Activated CD4-positive, alpha-beta T cell treated with anti-CD3 and anti-CD28 coated beads, Interleukin-10, Interleukin-2, amounts not matched to agents 100 ng/mL and 50 ng/mL, durations not matched to agents 16 hours and 8 hours (primary cell): ENCODE measurements at places on chromosomes 1 and 21.

GRCh38 chr1:224592636-224593582, 23.2 kb upstream of the CNIH3 start:
- no peak for DNase-seq

DNA sequence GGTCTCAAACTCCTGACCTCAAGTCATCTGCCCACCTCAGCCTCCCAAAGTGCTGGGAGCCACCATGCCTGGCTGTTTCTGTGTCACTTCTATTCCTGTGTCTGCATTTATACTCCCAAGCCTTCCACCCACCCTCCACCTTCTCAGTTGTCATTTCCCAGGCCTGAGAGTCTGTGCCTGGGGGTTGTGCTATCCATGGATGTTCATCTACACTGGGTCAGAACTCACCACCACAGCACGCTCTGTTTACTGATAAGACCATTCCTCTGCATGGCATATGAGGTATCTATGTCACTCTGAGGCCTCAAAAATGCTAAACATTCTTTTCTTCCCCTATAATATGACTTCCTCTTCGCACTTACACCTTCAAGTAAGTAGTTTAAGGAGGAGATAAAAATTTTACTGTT, 6.1 kb downstream of the NENF start:
- DNase-seq: no peak

GRCh38 chr1:14910984-14911721, 242.4 kb upstream of the TMEM51 start:
- DNase-seq: no peak

DNA sequence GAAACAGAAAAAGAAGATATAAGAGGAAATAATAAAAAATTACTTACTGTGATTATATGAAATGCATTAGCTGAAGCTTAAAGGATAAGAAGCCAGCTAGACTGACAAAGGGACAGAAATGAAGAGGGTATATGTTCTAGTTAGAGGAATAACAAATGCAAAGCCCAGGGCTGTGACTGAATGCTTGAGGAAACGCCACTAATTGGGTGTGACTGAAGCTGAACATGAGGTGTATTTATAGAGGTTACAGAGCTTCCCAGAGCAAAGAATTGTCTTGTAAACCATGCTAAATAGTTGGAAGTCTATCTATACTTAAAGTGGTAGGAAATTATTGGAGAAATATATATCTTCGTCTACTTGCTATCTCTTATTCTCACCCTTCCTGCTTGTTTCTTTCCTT, 77.7 kb upstream of the PLPPR5 start:
- DNase-seq: no peak

DNA sequence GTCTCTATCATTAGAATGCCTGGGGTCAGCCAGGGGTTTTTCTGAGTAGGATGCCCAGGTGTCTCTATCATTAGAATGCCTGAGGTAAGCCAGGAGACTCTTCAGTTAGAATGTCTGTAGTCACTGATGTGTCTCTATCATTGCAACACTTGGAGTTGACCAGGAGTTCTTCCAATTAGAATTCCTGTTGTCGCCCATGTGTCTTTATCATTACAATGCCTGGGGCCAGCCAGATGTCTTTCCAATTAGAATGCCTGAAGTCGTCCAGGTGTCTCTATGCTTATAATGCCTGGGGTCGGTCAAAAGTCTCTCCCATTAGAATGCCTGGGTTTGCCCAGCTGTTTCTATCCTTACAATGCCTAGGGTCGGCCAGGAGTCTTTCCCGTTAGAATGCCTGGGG, 55.8 kb downstream of the RNF187 start:
- DNase-seq: no peak

GRCh38 chr1:108847494-108847893, 9.4 kb downstream of the AKNAD1 start:
- no peak for DNase-seq

GRCh38 chr1:243251539-243251938, 3.5 kb downstream of the CEP170 start:
- DNase-seq: no peak

- no peak for DNase-seq
These were observed 15.1 kb downstream of the RNF19B start for GRCh38 chr1:32949519-32949918.

GRCh38 chr1:243495442-243496186, 239.8 kb downstream of the SDCCAG8 start:
- DNase-seq: no peak

- no peak for DNase-seq
These were observed 173.5 kb downstream of the ST6GALNAC5 start for GRCh38 chr1:77040826-77041225.

DNA sequence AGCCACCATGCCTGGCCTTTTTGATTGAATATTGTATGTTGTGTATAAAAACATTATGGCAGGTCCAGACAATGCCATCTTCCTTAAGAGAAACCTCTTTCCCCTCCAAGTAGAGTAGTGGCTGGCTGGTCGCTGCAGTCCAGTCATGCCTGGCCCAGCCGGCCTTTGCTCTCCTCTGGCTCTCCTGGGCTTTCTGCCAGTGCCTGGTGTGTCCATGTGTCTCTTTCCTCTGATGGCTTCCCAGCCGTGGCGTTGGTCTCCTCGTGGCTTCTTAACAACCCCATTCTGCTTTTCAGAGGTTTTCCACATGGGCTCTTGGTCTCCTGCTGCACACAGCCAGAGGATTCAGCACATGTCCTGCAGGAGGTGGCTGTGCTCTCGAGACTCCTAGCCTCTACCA, 58.7 kb downstream of the DIP2A start:
- no peak for DNase-seq
